ENCODE measurements at places on chromosomes 4 and X. TPM values are rescaled to one million over a fixed set of nuclear protein-coding genes. Genes with fewer than 3 reads are reported as not detected.

CITED1 gene
- total RNA-seq, result 4.3 TPM

CBLL2 gene
- total RNA-seq, result not detected

UGT2B11 gene
- total RNA-seq, result not detected

JAKMIP1 gene
- not detected for total RNA-seq

SMARCA1 gene
- total RNA-seq, result 60.7 TPM

PDGFRA gene
- total RNA-seq, result 3.4 TPM

GAGE1 gene
- total RNA-seq, result not detected

CLIC2 gene
- 1.4 TPM for total RNA-seq

CXCL11 gene
- total RNA-seq, result not detected

ERAS gene
- 9.6 TPM for total RNA-seq

MAGEA12 gene
- total RNA-seq, result not detected

NAP1L3 gene
- total RNA-seq, result not detected

SLC2A9 gene
- not detected for total RNA-seq

PAGE4 gene
- total RNA-seq, result not detected

GABRB1 gene
- total RNA-seq, result not detected

LNX1 gene
- not detected for total RNA-seq

CYSLTR1 gene
- total RNA-seq, result 0.12 TPM

GAGE12E gene
- not detected for total RNA-seq

LRAT gene
- total RNA-seq, result not detected

MAGEE2 gene
- not detected for total RNA-seq

CDKL2 gene
- not detected for total RNA-seq

MCUB gene
- 50.2 TPM for total RNA-seq

TMEM175 gene
- total RNA-seq, result 21.4 TPM

TRAM1L1 gene
- 0.92 TPM for total RNA-seq

ARHGAP4 gene
- total RNA-seq, result 55.7 TPM

RCHY1 gene
- 44.1 TPM for total RNA-seq
